Activated CD4-positive, alpha-beta T cell treated with anti-CD3 and anti-CD28 coated beads, Interleukin-2, Interleukin-6, amounts not matched to agents 100 ng/mL and 50 ng/mL, durations not matched to agents 16 hours and 8 hours (primary cell): ENCODE measurements at places on chromosomes 3 and 15.

- peak; percentile 50 for DNase-seq
These were observed 4.5 kb downstream of the RAB7A start for GRCh38 chr3:128730471-128730870.

- DNase-seq: no peak
These were observed 3.2 kb downstream of the GLYCTK start for GRCh38 chr3:52290596-52291507.

DNA sequence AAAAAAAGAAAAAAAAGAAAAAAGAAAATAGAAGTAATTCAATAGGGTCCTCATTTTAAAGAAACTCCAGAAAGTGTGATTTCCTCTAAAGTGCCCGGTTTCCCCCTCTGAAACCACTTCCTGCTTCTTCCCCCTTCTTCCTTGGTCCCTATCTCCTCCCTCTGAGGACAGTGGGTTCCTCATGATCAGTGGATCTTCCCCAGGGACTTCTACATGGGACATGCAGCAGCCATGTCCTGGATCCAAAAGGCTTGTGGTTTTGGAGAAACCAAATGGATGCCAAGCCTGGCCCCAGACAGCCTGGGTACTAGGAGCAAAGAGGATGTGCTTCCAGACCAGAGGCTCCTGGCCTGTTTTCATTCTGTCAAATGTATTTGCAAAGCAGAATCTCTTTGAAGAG, 26.6 kb upstream of the SMAD6 start:
- no peak for DNase-seq

GRCh38 chr3:149819432-149819831, 6.4 kb downstream of the RNF13 start:
- DNase-seq: no peak

DNA sequence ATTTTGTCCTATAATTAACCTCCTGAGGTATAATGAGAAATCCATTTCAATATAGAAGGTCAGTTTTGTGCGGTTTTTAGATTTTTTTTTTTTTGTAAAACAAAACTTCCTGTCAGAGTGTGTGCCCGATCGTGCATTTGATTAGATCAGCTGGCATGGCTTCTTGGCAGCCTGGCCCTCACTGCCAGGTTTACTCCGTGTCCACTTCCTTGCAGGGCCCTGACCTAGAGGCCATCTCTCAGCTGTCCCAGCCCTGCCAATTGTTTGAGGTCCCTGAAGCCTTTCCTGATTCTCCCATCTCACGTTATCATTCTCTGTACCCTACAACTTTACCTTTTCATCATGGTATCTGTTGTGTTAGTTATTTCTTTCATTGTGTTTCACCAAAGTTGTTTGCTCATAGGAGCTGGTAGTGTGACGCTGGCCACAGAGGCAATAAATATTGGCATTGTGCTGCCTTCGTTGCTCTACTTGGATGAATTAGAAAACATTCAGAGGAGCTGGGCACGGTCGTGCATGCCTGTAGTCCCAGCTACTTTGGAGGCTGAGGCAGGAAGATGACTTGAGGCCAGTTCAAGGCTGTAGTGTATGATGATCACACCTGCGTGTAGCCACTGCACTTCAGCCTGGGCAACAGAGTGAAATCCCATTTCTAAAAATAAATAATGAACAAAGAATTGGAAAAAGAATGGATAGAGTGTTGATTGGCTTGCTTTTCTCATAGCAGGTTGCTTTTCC, 202.0 kb downstream of the GHSR start:
- DNase-seq: no peak

- no peak for DNase-seq
These were observed 12.0 kb upstream of the CTXND1 start for GRCh38 chr15:80264031-80264430.

- no peak for DNase-seq
These were observed 7.6 kb upstream of the DRD3 start for GRCh38 chr3:114186501-114186900.

GRCh38 chr3:138854204-138854603, 19.5 kb upstream of the PIK3CB start:
- DNase-seq: no peak

- DNase-seq: no peak
These were observed 153.4 kb downstream of the LMLN start for GRCh38 chr3:198113206-198114053.

GRCh38 chr3:14725564-14726440, 50.9 kb downstream of the C3orf20 start:
- no peak for DNase-seq

GRCh38 chr3:73765878-73766545, 141.3 kb upstream of the PDZRN3 start:
- DNase-seq: no peak

- no peak for DNase-seq
These were observed 17.0 kb downstream of the THAP10 start for GRCh38 chr15:70875001-70875782.

DNA sequence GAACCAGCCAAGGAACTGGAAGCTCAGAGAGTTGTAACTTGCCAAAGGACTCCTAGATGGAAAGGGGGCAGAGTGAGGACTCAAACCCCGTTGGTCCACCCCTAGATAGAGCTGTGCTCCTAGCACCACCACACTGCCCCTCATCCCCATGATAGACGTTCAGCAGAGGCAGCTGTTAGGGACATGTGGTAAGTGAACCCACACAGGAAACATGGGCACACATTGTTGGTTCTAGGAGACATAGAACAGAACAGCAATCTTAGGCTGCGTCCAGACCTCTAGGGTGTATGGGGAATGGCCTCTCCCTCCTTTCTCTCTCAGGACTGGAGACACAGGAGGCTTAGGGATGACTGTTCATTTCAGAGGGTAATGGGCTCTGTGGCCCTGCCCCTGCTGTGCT, 102.7 kb downstream of the ANP32A start:
- DNase-seq: no peak

GRCh38 chr15:70046679-70047369, 50.9 kb downstream of the TLE3 start:
- no peak for DNase-seq

- no peak for DNase-seq
These were observed 194.2 kb upstream of the CNTN3 start for GRCh38 chr3:74808506-74809275.

DNA sequence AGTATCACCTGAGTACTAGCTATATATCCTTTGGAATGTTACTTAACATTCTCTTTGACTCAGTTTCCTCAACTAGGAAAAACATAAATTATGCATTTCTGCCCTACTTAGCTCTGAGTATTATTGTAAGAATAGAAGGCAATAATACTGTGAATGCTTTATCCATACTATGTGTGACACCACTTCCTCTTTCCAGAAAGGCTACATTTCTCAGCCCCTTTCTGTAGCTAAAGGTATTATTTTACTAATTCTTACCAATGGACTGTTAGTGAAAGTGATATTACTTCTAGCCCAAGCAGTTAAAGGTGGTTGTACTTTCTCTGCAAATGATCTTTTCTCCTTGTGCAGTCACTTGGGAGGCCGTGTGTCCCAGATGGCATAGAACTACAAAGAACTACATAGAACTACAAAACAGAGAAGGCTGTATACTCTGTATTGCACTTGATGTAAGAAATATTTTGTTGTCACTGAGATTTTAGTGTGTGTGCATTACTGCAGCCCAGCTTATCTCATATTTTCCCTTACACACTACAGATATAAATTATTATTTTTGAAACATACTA, 35.1 kb downstream of the MYH15 start:
- no peak for DNase-seq

GRCh38 chr3:148518520-148518919, 179.2 kb upstream of the AGTR1 start:
- DNase-seq: no peak

DNA sequence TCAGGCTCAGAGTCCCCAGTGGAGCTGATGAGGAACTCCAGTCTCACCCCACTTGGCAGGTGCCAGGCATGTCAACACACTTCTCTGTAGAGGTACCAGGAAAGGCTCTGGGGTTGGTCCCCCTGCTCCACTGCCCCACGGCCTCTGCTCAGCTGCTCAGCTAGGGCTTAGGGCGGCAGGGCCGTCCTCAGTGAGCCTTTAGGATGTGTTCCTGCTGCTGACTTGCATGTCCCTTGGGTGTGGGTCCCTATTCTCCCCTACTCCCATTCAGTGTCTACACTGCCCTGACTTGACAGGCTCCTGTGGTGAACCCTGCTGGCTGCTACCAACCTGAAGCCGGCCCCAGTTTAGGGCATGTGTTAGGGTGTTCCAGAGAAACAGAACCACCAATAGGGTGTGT, 17.9 kb upstream of the POLG start:
- no peak for DNase-seq

GRCh38 chr3:117631781-117632180, 922.2 kb downstream of the TUSC7 start:
- no peak for DNase-seq

- no peak for DNase-seq
These were observed 31.1 kb downstream of the FAM174B start for GRCh38 chr15:92624401-92624991.

DNA sequence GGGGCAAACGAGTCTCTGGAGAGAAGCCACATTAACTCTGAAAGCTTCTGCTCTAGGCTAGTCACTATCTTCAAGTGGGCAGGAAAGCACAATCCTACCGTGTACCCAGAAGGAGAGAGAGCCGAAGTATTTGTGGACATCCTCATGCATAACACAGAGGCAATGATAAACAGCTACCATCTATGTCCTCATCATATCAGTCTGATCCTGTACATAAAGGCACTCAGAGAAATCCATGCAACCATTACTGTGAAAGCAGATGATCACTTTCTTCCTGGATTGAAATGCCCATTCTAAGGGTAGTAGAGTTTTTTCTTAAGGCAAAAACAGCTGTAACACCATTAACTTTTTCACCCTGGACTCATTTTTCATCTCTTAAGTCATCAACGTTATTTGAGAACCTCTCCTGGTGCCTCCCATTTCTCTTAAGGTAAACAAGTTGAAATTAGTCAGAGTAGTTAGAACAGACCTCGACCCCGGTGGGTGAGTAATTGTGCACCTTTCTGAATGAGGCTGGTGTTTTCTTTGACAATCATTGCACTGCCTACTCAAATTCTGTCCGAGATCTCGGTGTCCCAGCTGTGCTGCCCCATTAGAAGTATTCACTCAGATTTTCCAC, 327.4 kb downstream of the SHQ1 start:
- peak; percentile 88 for DNase-seq
